Sigmoid colon (tissue), 7 donors: ENCODE measurements at places on chromosomes 5 and 9. TPM values are rescaled to one million over a fixed set of nuclear protein-coding genes. Genes with fewer than 3 reads are reported as not detected.
A peak's percentile ranks its signal among the peaks of the same experiment; 100 is the strongest.

GRCh38 chr5:64644831-64645230 lies 45.5 kb upstream of the SHISAL2B start:
- no peak for DNase-seq
- no peak overlapping the region for H3K27ac ChIP-seq
- H3K4me1 ChIP-seq = no peaks in the 10 kb centered on the region
- H3K36me3 ChIP-seq = no peaks in the 10 kb centered on the region

- peak; percentile 40 for DNase-seq
- no peaks in the 10 kb centered on the region for H3K36me3 ChIP-seq
- no peaks in the 10 kb centered on the region for H3K27me3 ChIP-seq
These were observed 53.6 kb downstream of the RASGEF1C start for GRCh38 chr5:180155365-180155926.

DNA sequence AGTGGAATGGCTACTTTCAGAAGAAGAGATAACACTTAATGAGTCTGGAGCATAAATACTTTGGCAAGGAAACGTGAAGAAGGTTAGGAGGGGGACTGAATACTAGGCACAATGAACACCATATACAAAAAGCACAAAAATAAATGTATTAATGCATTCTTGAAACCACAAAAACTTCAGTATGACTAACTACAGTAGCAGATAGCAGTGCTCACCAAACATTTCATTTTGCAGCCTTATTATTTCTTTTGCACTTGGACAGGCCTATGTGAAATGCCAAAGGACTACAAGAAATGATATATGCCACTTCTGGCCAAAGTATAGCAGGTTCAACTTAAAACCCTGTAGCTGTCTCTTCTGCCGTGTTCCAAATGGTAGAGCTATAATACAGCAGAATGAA lies 26.3 kb downstream of the UBQLN1 start:
- H3K27me3 ChIP-seq = no peaks in the 10 kb centered on the region
- H3K4me3 ChIP-seq = no peak overlapping the region
- H3K36me3 ChIP-seq = peaks cover 3% of the 10 kb centered on the region
- no peak for DNase-seq

The FBN2 gene
- 0.36 TPM for total RNA-seq
